ENCODE measurements at places on chromosomes 3 and 15.
A peak's percentile ranks its signal among the peaks of the same experiment; 100 is the strongest.

DNA sequence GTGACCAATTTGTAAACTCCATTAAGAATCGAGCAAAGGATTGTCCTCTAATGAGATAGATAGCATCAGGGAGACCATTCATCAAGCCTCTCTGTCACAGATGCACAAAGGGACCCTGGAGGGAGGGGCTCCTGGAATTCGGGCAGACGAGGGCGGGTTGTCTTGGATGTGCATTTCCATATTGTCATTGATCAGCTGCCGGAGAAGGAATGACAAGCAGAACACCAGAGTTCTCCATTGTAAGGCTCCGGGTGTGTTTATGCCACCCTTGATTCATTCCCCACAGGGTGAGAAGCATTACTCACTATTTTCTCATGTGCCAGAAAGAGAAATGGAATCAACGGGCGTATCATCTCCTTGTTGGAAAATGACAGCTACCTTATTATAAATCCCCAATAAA, 167.5 kb downstream of the EBLN2 start:
- no peak for DNase-seq

- DNase-seq = no peak
These were observed 265.4 kb upstream of the LYSMD4 start for GRCh38 chr15:99998661-99999101.

DNA sequence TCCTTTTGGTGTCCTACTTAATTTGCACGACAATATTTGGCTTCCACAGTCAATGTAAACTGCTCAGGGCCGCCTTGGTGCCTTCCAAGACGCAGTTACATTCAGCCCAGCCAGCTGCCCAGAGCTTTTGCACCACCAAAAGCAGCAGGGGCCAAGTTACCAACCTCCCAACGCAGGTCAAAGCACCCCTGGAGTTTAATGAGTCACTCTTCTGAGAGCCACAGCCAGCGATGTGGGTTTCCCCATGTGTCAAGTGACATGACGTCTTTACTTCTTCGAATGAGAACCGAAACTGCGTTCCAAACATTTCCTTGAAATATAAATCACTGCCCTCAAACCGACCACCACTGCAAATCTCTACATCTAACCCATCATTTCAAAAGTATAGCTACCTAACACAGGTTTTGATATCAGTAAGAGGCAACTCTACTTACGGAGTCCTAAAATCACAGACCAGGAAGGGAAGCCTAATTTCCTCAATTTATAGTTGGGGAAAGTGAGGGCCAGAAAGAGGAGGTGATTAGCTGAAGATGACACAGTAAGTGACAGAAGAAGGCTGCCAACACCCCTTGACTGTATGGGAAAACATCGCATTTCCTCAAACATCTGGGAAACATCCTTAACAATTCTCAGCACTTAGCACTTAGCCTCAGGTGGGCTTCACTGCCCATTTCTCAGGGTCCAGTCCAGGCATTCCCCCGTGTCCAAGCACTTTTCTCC, 24.5 kb downstream of the MB21D2 start:
- DNase-seq = peak; percentile 95

- DNase-seq = no peak
These were observed 19.0 kb downstream of the CMTM7 start for GRCh38 chr3:32410367-32411246.

DNA sequence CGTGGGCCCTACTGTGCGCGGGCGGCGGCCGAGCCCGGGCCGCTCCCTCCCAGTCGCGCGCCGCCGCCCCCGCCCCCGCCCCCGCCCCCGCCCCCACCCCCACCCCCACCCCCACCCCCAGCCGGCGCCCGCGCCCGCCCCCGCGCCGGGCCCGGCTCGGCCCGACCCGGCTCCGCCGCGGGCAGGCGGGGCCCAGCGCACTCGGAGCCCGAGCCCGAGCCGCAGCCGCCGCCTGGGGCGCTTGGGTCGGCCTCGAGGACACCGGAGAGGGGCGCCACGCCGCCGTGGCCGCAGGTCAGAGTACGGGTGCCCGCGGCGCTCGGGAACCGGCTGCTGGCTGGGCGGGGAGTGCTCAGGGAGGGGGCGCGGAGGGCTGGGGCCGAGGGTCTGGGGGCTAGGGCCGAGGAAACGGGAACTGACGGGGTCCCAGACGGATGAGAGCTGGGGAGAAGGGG, 1.1 kb upstream of the PPARG start:
- DNase-seq = no peak

DNA sequence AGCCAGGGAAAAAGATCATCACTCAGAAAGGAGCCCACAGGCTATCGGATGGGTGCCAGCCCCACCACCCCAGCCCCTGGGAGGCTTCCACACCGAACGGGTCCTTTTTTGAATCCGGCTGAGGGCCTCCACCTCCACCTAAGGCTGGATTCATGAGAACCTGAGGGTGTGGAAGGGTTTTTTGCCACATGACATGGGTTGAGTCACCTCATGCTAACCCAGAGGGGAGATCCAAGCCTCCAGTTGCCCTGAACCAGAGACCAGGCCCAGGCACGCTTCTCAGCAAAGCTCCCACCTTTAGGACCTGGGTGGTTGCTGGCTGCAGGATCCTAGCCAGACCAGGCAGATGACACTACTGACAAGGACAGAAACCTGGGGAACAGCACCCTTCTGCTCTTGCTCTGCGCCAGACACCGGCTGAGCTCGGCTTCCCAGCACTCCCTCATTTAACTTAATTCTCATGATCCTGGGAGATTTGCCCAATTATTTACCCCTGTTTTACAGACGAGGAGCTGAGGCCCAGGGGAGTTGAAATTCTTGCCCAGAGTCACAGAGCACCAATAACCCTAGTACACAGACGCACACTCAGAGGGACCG, 25.6 kb downstream of the DUSP7 start:
- no peak for DNase-seq

DNA sequence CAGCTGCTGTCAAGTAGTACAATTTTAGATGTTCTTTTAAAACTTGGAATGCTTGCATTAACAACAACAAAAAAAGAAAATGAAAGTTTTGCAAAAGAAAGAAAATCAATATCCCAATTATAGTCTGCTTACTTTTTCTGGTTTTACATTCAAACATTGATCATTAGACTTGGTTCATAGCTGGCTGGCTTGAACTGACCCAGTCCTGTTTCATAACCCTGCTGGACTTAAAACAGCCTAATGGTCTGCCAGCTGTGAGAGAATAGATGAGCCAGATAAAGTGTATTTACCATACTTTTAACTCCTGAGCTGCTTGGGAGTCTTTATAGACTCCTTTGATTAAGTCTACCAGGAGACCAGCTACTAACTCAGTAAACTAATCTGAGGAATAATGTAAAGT, 59.2 kb downstream of the PIAS1 start:
- DNase-seq = no peak

DNA sequence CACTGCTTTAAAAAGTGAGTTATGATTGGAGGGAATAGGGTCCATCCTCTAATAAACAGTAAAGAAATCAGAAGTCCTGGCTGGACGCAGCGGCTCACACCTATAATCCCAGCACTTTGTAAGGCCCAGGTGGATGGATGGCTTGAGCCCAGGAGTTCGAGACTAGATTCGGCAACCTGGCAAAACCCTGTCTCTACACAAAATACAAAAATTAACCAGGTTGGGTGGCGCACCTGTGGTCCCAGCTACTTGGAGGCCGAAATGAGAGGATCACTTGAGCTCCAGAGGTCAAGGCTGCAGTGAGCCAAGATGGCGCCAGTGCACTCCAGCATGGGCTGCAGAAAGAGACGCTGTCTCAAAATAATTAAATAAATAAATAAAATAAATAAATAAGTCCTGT, 171.2 kb downstream of the POTEB3 start:
- no peak for DNase-seq

GRCh38 chr3:65401359-65402305, 637.1 kb downstream of the MAGI1 start:
- no peak for DNase-seq

DNA sequence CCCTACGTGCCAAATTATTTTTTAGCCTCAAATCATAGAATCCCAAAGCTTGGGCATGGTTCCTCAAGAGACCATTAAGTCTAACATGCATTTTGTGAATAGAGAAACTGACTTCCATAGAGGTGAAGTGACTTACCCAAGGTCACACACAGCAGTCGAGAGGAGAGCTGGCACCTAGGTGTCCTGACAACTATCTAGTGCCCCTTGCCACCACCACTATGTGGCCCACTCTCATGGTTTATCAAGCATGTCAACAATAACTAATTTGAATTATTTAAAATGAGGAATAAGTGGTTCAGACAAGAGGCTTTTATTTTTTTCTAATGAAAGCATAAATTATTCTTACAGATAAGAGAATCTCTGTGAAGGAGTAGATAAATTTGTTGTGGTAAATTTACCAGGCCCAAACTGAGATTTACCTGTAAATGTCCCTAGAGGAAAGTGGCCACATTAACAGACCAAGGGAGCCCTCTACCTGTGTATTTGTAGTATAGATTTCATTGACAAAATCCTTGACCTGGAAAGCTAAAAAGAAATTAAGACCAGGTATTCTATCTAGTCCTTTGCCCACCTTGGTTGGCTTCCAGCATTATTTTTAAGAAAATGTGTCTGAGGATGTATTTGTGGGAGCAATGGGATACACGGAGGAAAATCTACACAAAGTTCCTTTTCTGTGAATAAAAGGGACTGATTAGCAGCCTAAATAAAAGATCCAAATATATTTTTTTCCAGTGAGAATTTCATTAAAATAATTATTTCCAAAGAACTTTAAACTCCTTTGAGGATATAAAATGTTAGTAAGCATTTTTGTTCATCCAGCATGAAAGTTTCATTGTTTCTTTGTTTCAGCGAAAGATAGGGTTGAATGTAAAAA, 49.1 kb downstream of the IQCH start:
- DNase-seq = peak; percentile 20

DNA sequence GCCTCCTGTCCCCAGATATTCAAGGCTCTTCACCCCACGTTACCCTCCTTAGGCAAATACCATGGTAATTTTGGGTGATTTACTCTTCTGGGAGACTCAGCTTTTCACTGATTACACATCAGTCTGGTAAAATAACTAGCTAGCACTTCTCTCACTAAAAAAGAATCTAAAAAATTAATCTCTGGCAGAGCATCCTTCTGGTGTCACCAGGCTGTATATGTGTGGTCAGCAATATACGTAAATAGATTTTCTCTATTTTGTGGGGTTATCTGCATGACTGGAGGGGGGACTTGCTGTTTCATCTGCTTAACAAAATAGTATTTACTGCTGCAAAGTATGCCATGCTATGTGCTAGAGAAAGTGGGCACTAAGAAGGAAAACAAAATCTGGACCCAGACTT, 45.1 kb downstream of the LRRC28 start:
- DNase-seq = no peak

DNA sequence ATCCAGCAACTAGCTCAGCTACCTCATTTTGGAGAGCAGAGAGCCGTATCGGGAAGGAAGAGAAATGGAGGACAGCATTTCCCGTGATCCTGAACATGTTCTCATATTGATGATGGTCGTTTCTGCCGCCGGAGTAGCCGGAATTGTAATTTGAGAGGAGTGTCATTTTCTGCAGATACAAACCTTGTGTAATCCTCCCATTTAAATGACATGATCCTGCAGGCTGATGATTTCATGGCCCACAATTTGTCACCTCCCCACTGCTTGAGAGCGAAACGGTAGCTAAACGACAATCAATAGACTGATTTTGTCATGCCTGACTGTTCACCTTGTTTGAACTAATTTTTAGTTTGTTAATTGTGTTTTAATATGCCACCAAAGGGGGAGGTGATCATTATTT, 126.5 kb upstream of the CNTN6 start:
- peak; percentile 1 for DNase-seq

DNA sequence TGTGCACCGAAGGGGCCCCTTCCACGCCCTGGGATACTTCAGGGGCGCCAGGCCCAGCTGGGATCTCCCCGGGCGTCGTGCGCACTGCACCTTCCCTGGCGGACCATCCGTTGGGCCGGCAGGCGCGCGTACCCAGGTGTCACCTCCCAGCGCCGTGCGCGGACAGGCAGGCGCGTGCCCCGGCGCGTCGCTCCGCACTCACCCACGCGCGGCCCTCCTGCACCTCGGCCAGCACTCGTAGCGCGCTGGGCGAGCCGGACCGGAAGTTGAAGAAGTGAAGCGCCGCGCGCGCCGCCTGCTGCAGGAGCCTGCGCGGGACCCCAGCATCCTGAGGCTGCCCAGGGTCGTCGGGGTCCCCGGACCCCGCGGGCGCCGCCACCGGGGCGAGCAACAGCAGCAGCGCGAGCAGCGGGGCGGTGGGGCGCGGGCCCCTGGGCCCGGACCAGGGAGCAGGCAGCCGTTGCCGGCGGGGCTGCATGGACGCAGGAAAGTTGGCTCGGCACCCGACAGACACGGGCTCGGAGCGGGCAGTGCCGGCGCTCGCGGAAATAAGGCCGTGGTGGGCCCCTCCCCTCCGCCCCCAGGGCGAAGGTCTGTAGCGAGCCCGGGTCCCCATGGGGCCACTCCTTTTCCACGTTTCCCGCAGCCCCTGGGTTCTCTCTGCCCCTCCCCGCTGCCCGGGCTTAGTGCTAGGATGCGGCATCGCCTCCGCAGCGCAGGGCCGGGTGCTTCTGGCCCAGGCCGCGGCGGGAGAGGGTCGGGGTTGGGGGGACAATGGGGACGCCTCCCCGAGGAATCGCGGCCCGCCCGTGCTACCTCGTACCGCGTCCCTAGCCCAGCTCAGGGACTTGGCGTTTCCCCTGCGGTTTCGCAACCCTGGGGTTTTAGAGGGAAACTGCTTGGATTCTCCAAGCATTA, at the start of gene RARRES1:
Gene RARRES1 (minus strand): TSS at position 520 of the 918 bp plus-strand sequence. CDS start 42 bp downstream, at position 478.
- DNase-seq = no peak

DNA sequence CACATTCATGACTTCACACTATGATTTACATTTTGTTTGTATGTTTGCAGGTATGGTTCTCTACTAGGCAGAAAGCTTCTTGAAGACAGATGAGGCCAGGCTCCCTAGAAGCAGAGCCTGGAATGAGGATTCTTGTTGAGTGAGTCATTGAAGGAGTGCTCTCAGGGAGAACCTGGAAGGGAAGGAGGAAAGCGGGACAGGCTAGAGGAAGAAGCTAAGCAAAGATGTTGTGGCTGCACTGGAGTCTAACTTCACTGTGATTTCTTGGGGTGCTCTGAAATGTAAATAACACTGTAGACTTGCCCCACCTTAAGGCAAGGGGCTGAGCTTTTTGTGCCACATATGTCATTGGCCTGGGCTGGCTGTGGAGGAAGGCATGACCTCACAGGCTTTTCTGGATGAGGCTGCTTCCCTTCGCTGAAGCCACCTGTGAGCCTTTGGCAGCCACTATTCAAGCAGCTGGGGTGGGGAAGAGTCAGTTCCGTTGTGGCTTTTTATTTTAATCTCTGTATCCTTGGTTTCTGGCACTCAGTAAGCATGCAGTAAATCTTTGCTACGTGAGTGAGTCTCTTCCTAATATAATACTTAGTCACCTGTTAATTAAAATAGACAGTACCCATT, 307.3 kb downstream of the SV2B start:
- DNase-seq = peak; percentile 85

DNA sequence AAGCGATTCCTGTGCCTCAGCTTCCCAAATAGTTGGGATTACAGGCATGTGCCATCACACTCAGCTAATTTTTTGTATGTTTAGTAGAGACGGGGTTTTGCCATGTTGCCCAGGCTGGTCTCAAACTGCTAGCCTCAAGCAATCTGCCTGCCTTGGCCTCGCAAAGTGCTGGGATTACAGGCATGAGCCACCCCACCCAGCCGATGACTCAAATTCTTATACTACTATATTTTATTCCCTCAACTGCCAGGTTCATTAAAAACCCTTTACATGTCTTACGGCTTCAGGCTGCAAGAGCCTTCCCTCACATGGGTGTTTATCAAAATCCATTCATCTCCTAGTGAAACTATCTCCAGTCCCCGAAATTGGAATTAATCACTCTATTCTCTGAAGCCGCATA, 63.4 kb downstream of the CBLB start:
- no peak for DNase-seq
